T47D (cell line): ENCODE measurements at places on chromosomes 3 and 15.

DNA sequence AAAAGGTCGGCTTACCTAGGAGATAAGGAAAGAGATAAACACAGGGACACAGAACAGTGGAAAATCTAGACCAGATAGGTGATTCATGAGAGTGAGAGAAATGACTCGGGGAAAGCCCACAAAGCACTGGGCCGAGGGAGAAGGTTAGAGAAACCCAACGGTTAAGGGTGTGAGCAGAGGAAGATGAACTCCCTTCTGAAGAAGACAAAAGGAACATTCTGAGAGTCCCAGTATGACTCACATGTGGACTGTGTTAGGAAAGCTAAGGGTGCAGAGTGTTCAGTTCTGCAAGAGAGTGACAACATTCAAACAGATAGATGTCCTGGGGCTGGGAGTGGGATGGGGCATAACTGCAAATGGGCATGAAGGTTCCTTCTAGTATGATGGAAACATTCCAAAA, 83.0 kb downstream of the CNTN3 start:
- DNase-seq, result no peak

- DNase-seq, result peak; percentile 42
Measured at GRCh38 chr15:69462030-69462492, 9.4 kb downstream of the RPLP1 start.

DNA sequence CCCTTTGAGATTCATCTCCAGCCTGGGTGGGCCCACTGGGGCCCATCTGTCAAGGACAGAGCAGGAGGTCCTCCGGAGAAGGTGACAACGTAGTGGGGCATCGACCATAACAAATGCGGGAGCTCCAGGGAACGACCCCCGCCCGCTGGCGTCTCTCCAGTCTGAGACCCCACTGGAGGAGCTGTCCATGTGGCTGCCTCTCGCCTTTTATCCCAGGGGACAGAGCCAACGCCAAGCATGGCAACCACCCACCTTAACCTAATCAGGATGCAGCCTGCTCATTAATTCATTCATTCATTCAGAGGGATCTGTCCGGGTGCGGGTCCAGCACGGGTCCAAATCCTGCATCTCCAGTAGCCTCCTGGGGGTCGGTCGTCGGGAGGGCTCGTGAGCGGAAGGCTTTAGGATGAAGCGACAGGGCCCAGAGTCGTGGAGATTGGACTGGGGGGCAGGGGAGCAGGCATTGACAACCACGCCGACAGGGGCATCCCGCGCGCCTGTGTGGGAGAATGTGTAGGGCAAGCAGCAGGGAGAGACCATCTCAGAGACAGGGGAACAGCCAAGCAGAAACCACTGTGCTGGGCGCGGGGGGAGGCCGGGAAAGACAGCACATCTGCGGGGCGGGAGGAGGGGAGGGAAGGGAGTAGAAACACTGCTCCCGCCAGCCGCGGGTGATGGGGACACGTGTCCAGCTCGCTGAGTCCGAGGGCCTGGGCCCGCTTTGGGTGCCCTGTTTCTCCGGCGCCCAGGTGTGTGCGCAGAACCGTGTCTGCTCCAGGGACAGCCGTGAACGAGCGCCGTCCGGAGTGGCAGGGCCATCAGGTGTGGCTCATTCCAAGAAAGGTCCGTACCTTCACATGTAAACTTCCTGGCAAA, 1.9 kb downstream of the PIGZ start:
- DNase-seq, result no peak

DNA sequence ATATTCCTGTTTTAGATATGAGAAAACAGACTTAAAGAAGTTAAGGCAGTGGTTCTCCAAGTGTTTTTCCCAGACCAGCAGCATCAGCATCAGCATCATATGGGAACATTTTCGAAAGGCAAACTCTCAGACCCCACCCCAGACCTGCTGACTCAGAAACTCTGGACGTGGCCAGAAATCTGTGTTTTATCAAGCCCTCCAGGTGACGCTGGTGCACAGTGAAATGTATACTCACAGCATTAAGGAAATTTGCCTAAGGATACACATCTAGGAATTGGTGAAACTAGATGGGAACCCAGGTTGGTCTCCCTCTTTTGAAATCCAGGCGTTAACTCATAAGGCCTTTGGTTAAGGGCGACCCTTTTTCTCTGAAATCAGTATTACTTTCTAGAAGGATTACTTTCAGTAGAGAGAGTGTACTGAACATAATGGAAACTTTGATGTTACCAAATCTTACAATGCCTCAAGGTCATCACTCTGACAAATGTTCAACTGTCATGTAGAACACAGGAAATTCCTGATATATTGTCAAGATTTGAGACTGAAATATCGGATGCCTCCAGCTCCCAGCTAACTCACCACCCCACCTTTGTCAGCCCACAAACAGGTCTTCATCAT, 910.2 kb downstream of the ROBO1 start:
- DNase-seq, result no peak

- DNase-seq, result peak; percentile 82
Measured at GRCh38 chr3:122415104-122415744, 638 bp downstream of the WDR5B start.

DNA sequence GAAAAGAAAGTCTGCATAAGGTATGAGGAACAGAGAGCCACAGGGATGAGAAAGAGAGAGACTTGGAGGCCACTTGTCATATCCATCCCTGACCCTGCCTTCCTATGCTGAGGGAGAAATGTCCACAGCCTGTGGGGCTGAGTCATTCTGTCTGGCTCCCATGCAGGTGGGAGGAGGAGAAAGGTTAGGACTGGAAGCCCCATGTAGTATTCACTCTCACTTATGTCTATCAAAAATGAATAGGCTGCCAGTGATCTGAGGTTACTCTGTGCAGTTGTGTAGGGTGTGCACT, 71.3 kb downstream of the RAB11A start:
- no peak for DNase-seq

DNA sequence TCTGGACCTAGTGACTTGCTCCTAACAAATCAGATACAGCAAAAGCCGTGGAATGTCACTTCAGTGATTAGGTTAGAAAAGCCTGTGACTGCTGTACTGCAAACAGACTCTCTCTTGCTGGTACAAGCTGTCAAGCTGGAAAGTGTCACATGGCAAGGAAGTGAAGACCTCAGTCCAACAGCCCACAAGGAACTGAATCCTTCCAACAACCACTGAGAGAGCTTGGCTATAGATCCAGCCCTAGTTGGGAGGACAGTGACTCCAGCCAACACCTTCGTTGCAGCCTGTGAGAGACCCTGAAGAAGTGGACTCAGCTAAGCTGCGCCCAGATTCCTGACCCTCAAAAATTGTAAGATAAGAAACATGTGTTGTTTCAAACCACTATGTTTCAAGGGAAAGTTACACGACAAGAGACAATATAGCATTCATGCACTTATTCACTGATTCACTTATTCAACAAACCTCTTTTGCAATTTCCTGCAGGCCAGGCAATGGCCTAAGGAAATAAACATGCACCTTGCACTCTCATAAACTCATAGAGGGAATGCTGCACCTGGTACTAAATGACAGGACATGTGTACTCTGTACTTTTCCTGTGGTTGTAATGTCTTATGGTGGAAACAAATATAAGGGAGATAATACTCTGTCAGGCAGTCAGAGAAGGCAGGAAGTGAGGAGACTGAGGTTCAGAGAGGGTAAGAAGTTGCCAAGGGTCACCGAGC, 142.9 kb downstream of the CADPS start:
- DNase-seq, result no peak

DNA sequence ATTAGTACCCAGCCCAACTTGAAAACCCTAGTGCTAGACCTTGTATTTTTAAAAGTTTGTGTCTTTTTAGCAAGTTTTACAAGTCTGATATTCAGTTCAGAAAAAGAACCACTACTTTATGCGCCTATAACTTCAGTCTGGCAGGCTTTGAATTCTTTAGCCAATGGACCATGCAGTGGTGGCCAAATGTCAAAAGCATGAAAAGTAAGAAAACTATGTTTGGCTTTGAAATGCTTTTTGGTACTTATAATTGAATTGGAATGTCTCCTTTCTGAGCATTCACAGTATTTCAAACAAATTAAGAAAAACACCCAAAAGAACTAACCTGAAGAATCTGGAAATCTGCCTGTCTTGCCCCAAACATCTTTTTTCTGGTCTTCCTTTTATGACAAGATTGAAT, 12.8 kb downstream of the WDR48 start:
- DNase-seq, result no peak

GRCh38 chr15:65738649-65739048, 53.4 kb downstream of the DENND4A start:
- no peak for DNase-seq

DNA sequence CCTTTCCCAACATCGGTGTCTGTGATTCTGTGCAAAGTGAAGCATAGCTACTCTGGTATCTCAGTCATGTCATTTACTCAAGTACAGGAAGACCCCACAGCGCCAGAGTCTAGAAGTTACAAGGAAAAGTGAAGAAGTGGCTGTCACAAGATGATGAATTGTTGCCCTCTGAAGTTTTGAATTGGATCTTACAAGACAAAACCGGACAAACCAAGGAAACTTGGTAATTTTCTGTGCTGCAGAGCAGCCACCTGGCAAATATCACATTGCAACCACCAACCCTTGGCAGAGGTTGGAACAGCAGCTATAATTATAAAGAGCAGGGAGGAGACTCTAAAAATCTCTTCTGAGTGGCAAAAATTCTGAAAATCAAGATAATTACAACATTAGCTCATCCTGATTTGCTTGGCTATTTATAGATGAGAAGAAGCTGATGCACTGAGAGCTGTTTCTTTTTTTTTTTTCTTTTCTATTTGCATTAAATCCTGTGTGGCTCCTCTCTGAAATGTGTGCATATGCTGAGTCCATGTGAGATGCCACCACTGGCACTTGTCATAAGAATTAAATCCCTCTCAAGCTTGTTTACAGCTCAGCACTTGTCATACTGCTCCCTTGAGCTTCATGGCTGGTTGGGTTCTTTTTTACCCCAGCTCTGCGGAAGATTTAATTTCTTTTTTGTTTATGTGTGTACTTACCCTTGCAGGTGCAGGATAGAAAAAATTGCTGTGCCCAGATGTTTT, 68.0 kb upstream of the MNS1 start:
- no peak for DNase-seq

- no peak for DNase-seq
Measured at GRCh38 chr3:78050276-78051065, 1010.6 kb downstream of the ROBO2 start.
